ENCODE measurements at places on chromosomes 7 and 10.

GRCh38 chr7:140342727-140343514, 55.4 kb downstream of the SLC37A3 start:
- DNase-seq: no peak

- DNase-seq: no peak
Measured at GRCh38 chr10:25047088-25047487, 30.7 kb downstream of the THNSL1 start.

DNA sequence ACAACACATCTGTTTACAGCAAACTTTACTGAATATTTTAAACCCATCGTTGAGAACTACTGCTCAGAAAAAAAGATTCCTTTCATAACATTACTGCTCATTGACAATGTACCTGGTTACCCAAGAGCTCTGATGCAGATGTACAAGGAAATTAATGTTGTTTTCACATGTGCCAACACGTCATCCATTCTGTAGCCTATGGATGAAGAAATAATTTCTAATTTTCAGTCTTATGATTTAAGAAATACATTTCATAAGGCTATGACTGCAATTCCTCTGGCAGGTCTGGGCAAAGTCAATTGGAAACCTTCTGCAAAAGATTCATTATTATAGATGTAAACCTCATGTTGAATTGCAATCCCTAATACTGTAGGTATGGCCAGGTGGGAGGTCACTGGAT, 16.7 kb upstream of the CNNM1 start:
- DNase-seq: no peak

DNA sequence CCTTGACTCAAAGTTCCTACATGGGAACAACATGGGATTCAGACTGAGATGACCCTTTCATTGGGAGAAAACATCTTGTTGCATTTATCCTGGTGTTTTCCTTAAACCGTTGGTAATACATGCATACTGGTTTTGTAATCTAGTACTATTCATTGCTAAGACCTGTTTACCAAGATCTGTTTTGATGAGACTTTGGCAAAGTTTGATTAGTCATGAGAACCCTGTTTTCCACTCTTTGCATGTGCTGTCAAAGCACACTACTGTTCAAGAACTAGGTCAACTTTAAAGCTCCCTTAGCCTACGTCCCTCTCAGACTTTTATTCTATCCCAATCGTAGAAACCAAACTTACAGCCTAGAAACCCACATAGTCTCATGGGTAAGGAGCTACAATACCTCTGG, 650.9 kb downstream of the GATA3 start:
- no peak for DNase-seq

DNA sequence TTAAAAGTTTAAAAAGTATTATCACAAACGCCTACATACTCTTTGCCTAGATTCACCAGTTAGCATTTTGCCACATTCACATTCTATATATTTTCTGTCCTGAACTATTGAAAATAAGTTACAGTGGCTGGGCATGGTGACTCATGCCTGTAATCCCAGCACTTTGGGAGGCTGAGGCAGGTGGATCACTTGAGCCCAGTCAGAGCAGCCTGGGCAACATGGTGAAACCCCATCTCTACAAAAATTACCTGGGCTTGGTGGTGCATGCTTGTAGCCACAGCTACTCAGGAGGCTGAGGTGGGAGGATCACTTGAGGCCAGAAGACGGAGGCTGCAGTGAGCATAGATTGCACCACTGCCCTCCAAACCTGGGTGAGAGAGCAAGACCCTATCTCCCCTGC, 5.3 kb downstream of the ARPC1A start:
- DNase-seq: no peak

DNA sequence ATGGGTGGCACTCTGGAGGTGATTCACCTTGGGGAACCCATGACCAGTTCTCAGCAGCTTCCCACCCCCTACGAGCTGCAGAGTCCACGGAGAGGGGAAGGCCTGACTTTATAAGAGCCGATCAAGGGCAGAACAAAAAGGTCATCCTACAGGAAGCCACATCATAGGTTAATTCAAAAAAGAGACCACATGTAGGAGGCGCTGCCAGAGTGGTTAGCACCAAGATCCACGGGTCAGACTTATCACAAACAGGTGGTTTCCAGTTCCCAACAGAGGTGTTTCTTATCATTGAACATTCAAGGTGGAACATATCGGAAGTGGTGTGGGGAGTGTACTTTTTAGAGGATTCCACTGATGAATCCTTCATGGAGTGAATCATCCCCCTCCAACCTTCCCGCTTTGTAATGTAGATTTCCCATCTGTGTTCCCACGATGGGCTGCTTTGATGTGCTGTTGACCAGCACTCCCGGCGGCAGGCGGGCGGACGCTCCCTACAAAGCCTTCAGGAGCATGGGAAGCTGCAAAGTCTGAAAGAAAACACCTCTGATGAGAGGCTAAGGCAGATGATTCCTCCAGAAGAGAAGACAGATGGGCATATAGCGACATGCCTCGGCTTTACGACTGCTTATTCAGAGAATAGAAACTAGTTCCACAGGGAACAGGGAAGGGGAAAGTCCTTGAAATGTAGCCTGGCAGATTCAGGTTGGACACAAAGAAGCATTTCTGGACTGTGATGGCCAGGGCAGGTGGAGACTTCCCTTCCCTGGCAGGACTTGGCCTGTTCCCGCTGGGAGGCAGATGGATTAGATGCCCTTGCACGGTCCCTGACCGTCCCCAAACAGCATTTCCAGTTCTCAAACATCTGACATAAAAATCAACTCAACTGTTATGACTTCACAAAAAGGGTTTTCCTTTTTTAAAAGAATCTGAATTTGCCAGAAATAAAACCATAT, 66.5 kb downstream of the AFAP1L2 start:
- no peak for DNase-seq

GRCh38 chr7:73799282-73800141, 29.4 kb upstream of the CLDN3 start:
- DNase-seq: no peak

DNA sequence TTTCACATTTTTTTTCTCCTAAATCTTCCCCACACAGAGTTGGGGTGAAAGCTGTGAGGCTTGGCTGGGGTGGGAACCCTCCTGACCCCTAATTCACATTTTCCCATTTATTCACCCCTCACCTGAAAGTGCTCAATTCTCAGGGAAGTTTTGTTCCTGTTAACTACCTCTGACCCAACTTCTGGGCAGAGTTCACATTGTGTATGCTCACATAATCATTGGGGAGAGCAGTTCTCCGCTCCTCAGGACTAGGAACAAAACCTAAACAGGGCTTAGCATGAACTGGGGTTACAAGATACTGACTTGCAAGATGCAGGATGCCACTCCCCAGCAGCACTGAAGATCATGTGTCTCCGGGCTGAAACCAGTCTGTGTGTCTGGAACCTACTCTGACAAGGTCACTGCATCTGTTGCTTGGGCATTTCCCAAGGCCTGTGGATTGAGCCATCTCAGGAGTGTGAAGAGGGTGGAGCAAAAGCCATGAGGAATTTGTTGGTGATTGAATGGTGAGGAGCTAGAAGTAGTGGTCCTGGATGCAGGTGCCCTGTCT, 258.1 kb upstream of the IGFBP3 start:
- DNase-seq: no peak

- no peak for DNase-seq
Measured at GRCh38 chr7:20799566-20800366, 13.1 kb upstream of the SP8 start.

- DNase-seq: no peak
Measured at GRCh38 chr10:124830445-124830844, 28.8 kb downstream of the ABRAXAS2 start.

DNA sequence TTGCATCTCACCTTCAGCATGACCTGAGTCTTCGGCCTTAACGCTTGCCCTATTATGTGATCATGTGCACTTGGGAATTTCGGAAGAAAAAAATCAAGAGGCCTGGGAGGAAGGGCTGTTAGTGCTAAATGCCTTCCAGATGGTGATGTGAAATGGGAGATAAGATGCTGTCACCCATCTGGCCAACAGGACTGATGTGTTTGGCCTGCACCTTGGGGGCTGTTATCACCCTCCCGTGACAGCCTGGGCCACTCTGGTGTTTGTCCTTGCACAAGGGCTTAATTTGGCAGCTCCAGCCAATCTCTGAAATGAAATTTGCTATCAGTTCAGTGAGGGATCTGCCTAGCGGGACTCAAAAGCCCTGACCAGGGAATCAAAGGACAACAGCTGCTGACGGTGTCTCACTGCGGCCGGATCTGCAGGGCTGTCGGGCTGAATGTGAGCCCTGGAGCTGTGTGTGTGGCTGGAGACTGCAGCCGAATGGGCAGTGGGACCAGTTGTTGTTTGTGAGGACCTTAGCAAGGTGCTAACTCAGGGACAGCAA, 131.4 kb upstream of the BTBD16 start:
- no peak for DNase-seq

DNA sequence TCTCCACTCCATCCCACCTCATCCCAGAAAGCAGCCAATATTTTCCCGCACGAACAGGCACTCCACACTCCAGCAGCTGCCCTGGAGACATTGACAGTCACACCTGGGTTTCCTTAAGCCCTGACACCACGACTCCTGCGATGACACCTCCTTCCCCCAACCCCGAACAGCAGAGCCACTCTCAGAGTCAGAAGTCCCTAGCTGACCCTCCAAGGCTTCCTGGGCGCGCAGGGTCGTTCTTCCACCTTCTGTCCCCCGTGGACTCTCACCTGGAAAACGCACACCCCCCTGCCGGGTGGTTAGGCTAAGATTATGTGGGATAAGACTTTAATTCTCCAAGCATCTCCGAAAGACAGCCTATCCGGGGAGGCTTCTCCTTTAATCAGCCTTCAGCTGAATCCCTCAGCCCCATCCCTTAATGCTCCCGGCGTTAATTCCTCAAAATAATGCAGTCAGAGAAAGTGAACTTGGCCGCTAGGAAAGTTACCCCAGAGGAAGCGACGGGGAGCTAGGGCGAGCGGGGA, 1.1 kb downstream of the DENND11 start:
- DNase-seq: no peak

GRCh38 chr7:39667341-39667923, 44.1 kb downstream of the RALA start:
- no peak for DNase-seq

GRCh38 chr10:79488336-79488735, 24.0 kb upstream of the EIF5AL1 start:
- no peak for DNase-seq

DNA sequence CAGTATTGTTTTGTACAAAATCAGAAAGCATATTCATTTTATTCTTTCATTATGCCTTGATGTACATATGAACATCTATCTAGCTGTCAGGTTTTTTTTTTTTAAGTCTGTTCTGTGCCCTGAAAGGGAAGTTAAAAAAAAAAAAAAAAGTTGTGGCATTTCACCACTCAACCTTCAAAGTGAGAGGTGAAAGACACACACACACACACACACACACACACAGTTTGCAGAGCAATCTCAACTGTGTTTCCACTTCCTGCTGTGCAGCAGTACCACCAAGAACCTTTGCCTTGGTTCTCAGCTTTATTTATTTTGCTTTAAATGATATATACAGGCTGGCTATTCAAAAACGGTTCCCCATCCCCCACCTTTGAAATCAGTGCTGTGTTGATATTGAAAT, 955.6 kb downstream of the GATA3 start:
- DNase-seq: no peak
